GM23338 (cell line): ENCODE measurements at places on chromosomes 4 and X. TPM values are rescaled to one million over a fixed set of nuclear protein-coding genes. Genes with fewer than 3 reads are reported as not detected.

GRCh38 chrX:69524781-69525363, 20.7 kb downstream of the NALF2 start:
- DNase-seq = no peak
- H3K27me3 ChIP-seq = no peaks in the 10 kb centered on the region
- no peak overlapping the region for H3K4me3 ChIP-seq
- H3K27ac ChIP-seq = no peak overlapping the region
- H3K4me1 ChIP-seq = no peaks in the 10 kb centered on the region

GRCh38 chr4:14321723-14322122, 680.6 kb upstream of the CPEB2 start:
- H3K4me3 ChIP-seq = no peak overlapping the region
- no peaks in the 10 kb centered on the region for H3K27me3 ChIP-seq
- DNase-seq = no peak
- H3K4me1 ChIP-seq = no peaks in the 10 kb centered on the region
- H3K36me3 ChIP-seq = no peaks in the 10 kb centered on the region

INPP4B gene
- total RNA-seq = 0.12 and 0.14 TPM in 2 replicates

GPC3 gene
- 60.1 and 61.2 TPM in 2 replicates for total RNA-seq

DNA sequence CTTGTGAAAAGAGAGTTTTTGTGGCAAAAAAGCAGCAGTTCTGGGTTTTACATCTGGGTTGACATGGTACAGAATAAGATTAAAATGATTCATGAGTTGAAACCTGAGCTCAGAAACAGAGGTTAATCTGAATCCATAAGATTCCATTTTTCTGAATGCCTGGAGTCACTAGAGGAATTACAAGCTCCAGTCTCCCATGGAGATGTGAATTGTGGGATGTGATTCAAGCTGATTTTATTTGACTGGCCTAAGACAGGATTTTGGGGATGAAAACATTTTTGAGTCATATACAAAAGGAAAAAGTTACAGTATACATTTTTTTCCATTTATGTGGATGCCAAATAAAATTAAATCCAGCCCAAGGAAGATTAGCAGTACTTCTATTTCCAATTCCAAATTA, 161.1 kb downstream of the RBM46 start:
- H3K4me1 ChIP-seq = no peaks in the 10 kb centered on the region
- no peak overlapping the region for H3K4me3 ChIP-seq
- H3K36me3 ChIP-seq = no peaks in the 10 kb centered on the region

GRCh38 chr4:155248002-155248896, 39.8 kb downstream of the NPY2R start:
- no peaks in the 10 kb centered on the region for H3K27me3 ChIP-seq
- peak; percentile 70 for DNase-seq
- no peaks in the 10 kb centered on the region for H3K36me3 ChIP-seq
- no peak overlapping the region for H3K4me3 ChIP-seq
- no peak overlapping the region for H3K27ac ChIP-seq
- H3K4me1 ChIP-seq = no peaks in the 10 kb centered on the region

TLR1 gene
- total RNA-seq = 0.07 TPM in 1 of 2 replicates, not detected in the other

- no peaks in the 10 kb centered on the region for H3K36me3 ChIP-seq
- no peaks in the 10 kb centered on the region for H3K27me3 ChIP-seq
- H3K4me1 ChIP-seq = peaks cover 5% of the 10 kb centered on the region; the same call in 1 of the 2 replicates
Observed at GRCh38 chr4:83504996-83505395, 20.1 kb upstream of the ABRAXAS1 start.

- no peaks in the 10 kb centered on the region for H3K27me3 ChIP-seq
- H3K36me3 ChIP-seq = no peaks in the 10 kb centered on the region
- no peak overlapping the region for H3K4me3 ChIP-seq
- peaks cover 31% of the 10 kb centered on the region for H3K4me1 ChIP-seq
- no peak overlapping the region for H3K27ac ChIP-seq
Observed at GRCh38 chr4:112735474-112735951, 98.6 kb downstream of the LARP7 start.

DNA sequence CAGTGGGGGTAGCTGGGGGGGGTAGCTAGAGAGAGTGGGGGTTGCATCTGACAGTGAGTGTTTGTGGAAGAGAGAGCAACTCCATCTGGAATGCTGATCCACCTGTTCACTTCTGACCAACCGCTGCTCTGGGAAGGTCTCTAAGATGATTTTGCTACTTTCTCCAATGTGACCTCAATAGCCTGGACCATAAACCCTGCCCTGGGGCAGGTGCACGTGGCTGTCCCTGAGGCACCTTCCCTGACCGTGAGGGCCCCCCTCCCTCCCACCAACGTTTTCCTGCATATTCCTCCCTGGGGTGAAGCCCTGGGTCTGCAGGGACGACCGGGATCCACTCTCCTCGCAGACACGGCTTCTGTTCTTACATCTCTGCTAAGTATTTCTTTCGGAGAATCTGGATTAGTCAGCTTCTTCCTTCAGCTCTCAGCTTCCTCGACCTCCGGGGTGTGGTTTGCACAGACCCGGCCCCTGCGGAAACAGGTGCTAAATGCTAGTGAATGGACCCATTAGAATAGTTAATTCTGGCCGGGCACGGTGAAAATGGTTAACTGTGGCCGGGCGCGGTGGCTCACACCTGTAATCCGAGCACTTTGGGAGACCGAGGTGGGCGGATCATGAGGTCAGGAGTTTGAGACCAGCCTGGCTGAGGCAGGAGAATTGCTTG, 21.4 kb upstream of the PLCXD1 start:
- H3K27me3 ChIP-seq = no peaks in the 10 kb centered on the region
- H3K27ac ChIP-seq = peak overlapping the region; percentile 4; the same call in 1 of the 2 replicates
- H3K4me1 ChIP-seq = no peaks in the 10 kb centered on the region; the same call in 1 of the 2 replicates
- no peaks in the 10 kb centered on the region for H3K36me3 ChIP-seq
- H3K4me3 ChIP-seq = no peak overlapping the region

- no peaks in the 10 kb centered on the region; the same call in 1 of the 2 replicates for H3K36me3 ChIP-seq
- H3K27me3 ChIP-seq = no peaks in the 10 kb centered on the region
- H3K4me1 ChIP-seq = peaks cover 67% of the 10 kb centered on the region
- H3K4me3 ChIP-seq = no peak overlapping the region
- no peak overlapping the region for H3K27ac ChIP-seq
- no peak for DNase-seq
Observed at GRCh38 chr4:145890689-145891088, 47.9 kb downstream of the ZNF827 start.

DNA sequence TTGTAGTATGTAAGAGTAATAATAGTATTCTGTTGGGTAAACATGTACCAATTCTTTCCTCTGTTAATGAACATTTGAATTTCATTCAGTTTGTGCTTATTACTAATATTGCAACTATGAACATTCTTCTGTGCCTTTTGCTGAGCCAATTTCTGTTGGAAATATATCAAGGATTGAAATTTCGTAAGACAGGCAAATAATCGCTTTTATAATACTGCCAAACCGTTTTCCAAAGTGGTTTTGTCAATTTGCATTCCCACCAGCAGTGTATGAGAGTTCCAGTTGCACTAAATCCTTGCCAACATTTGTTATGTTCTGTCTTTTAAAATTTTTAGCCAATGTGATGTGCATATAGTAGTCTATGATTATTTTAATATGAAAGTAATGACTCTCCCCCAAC, 38.6 kb downstream of the MAGEB17 start:
- no peak overlapping the region for H3K4me3 ChIP-seq
- H3K27ac ChIP-seq = no peak overlapping the region

- H3K27me3 ChIP-seq = no peaks in the 10 kb centered on the region
- H3K4me3 ChIP-seq = no peak overlapping the region
- no peak overlapping the region for H3K27ac ChIP-seq
- no peaks in the 10 kb centered on the region for H3K36me3 ChIP-seq
Observed at GRCh38 chr4:155735496-155735895, 23.3 kb upstream of the GUCY1B1 start.

P2RY4 gene
- 0.73 TPM in 1 of 2 replicates, not detected in the other for total RNA-seq

XK gene
- total RNA-seq = 1.5 and 2.1 TPM in 2 replicates

MAGEA12 gene
- 0.27 and 0.38 TPM in 2 replicates for total RNA-seq

ZNF732 gene
- total RNA-seq = 41.6 and 49.2 TPM in 2 replicates

GCNA gene
- 1.5 and 2.7 TPM in 2 replicates for total RNA-seq

GRCh38 chr4:103451341-103451740, 253.2 kb upstream of the CENPE start:
- H3K36me3 ChIP-seq = no peaks in the 10 kb centered on the region
- no peak overlapping the region for H3K4me3 ChIP-seq
- no peaks in the 10 kb centered on the region for H3K4me1 ChIP-seq
- DNase-seq = no peak

PASD1 gene
- total RNA-seq = 0.24 TPM in 1 of 2 replicates, not detected in the other

GRCh38 chr4:122978789-122979188, 56.4 kb upstream of the NUDT6 start:
- no peak overlapping the region for H3K4me3 ChIP-seq
- no peaks in the 10 kb centered on the region for H3K4me1 ChIP-seq
- peaks cover 34% of the 10 kb centered on the region; the same call in 1 of the 2 replicates for H3K36me3 ChIP-seq
- no peaks in the 10 kb centered on the region for H3K27me3 ChIP-seq
- no peak for DNase-seq
- H3K27ac ChIP-seq = no peak overlapping the region

ARMCX6 gene
- total RNA-seq = 21.2 and 23.8 TPM in 2 replicates

DNA sequence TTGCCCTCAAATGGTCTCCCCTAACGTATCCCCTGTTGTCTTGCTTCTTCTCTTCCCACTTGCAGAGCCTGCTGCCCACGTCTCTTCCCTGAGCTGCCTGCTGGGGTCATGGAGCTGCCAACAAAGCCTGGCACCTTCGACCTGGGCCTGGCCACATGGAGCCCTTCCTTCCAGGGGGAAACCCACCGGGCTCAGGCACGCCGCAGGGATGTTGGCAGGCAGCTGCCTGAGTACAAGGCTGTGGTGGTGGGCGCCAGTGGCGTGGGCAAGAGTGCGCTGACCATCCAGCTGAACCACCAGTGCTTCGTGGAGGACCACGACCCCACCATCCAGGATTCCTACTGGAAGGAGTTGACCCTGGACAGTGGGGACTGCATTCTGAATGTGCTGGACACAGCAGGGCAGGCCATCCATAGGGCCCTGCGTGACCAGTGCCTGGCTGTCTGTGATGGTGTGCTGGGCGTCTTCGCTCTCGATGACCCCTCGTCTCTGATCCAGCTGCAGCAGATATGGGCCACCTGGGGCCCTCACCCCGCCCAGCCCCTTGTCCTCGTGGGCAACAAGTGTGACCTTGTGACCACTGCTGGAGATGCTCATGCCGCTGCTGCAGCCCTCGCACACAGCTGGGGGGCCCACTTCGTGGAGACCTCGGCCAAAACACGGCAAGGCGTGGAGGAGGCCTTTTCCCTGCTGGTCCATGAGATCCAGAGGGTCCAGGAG, 2.9 kb downstream of the ERAS start:
- peaks cover 67% of the 10 kb centered on the region for H3K27me3 ChIP-seq
- H3K4me1 ChIP-seq = no peaks in the 10 kb centered on the region
- H3K4me3 ChIP-seq = no peak overlapping the region
- H3K36me3 ChIP-seq = no peaks in the 10 kb centered on the region

DNA sequence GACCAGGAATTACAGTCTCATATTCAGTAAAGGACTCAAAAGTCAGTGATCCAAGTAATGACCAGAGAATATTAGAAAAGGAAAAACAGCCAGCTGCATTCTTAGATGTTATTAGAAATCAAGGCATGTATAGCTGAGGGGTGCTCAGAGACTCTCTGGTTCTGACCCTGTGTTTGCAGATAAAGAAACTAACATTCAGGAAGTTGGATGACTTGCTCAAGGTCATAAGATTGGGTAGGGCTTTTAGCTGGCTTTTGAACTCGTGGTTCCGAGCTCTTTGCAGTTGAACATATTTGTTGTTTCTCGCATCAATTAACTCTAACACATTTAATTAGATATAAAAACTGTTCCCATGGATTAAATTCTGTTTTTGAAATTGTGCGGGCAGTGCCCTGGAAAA, 62.5 kb upstream of the ENPP6 start:
- H3K4me3 ChIP-seq = no peak overlapping the region
- no peak overlapping the region for H3K27ac ChIP-seq
- DNase-seq = no peak
- H3K4me1 ChIP-seq = no peaks in the 10 kb centered on the region
- H3K27me3 ChIP-seq = no peaks in the 10 kb centered on the region

GRCh38 chr4:52704661-52705060, 45.6 kb upstream of the USP46 start:
- H3K4me3 ChIP-seq = no peak overlapping the region
- H3K4me1 ChIP-seq = peaks cover 21% of the 10 kb centered on the region; the same call in 1 of the 2 replicates
- DNase-seq = no peak
- H3K27me3 ChIP-seq = no peaks in the 10 kb centered on the region

- no peaks in the 10 kb centered on the region for H3K4me1 ChIP-seq
- no peaks in the 10 kb centered on the region for H3K27me3 ChIP-seq
- no peak overlapping the region for H3K4me3 ChIP-seq
- no peak overlapping the region for H3K27ac ChIP-seq
- DNase-seq = no peak
Observed at GRCh38 chrX:30592831-30593230, 15.3 kb upstream of the TASL start.

SLC49A3 gene
- 2.6 and 3.7 TPM in 2 replicates for total RNA-seq

DNA sequence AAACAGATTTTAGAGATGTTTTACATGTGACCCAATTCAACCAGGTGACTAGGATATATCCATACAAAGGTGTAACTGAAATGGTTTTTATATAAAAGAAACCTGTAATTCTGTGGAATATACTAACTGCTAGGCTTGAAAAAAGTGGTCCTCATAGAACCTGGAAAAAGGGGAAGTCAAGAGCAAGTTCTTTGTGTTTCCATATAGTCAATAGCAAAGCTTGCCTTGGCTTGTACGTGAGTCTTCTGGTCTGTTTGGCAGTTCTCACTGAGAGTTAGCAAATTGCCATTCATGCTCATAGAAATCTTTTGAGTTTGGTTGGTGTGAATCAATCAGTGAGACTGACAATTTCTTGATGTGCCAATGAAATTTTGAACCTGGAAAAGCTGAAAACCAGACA, 79.4 kb upstream of the SMIM10 start:
- H3K4me1 ChIP-seq = no peaks in the 10 kb centered on the region
- H3K27ac ChIP-seq = no peak overlapping the region
- no peak overlapping the region for H3K4me3 ChIP-seq
- H3K36me3 ChIP-seq = no peaks in the 10 kb centered on the region

DNA sequence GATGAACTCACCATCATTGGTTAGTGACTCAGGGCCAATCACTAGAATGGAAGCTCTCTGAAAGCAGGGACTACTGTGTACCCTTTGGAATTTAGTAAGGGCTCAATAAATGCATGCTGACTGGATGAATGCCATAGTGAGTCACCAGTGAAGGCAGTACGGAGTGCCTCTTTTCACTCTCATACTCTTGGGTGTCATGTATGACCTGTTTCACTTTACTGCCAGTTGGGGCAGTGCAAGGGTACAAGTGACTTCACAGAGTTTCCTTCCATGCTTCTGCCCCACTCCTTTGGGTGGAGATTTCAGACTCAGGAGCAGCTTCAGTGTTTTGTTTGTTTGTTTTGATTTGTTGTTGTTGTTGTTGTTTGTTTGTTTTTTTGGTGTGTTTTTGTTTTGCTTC, 57.7 kb downstream of the SOX3 start:
- no peaks in the 10 kb centered on the region for H3K27me3 ChIP-seq
- no peak overlapping the region for H3K27ac ChIP-seq
- no peak overlapping the region for H3K4me3 ChIP-seq
- H3K4me1 ChIP-seq = no peaks in the 10 kb centered on the region
- DNase-seq = no peak

DNA sequence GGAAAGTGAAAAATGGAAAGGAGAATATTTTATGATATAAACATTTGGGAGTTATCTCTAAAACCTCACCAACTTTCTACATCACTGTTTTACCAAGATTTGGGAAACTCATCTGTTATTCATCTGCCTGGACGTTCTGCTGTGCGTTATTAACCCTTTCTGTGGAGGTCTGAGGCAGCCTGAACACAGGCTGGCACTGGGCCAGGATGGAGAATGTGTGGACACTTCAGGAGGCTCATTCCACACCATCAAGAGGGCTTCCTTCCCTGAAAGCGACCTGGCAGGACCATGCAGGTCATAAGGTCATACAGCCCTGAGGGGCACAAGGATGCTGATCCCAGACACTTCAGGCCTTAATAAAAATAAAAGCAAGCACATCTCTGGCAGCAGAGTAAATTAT, 31.2 kb upstream of the TMEM184C start:
- peaks cover 7% of the 10 kb centered on the region; the same call in 1 of the 2 replicates for H3K36me3 ChIP-seq
- H3K4me3 ChIP-seq = no peak overlapping the region
- no peaks in the 10 kb centered on the region for H3K27me3 ChIP-seq
- H3K27ac ChIP-seq = no peak overlapping the region
- 0 out of 2 replicates have a peak, but pooled peaks cover 8% of the 10 kb centered on the region for H3K4me1 ChIP-seq
